Heart right ventricle (tissue), 16 donors: ENCODE measurements at places on chromosomes 2 and 18. TPM values are rescaled to one million over a fixed set of nuclear protein-coding genes. Genes with fewer than 3 reads are reported as not detected.

GRCh38 chr2:85774126-85774978, 20.6 kb downstream of the ATOH8 start:
- no peak overlapping the region for H3K4me3 ChIP-seq
- no peaks in the 10 kb centered on the region for H3K27me3 ChIP-seq

DNA sequence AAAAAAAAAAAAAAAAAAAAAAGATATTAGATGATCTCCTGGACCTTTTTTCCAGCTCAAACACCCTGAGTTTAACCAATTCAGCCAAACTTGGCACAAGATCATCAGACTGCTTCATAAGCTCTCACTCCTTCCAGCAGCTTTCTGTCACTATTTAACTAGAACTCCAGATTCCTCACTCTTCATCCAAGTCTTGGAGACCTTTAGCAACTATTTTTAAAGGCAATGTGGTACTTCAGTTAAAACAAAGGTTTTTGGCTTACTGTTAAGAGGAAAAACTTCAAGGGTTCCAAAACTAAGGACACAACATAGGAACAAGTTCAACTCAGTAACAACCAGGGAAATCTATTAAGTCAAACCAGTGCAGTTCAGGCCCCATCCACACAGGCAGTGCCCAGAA, 23.2 kb downstream of the LAMA1 start:
- no peak for DNase-seq
- peaks cover 8% of the 10 kb centered on the region for H3K27me3 ChIP-seq
- no peak overlapping the region for H3K4me3 ChIP-seq
- no peak overlapping the region for H3K27ac ChIP-seq
- no peaks in the 10 kb centered on the region for H3K36me3 ChIP-seq

DNA sequence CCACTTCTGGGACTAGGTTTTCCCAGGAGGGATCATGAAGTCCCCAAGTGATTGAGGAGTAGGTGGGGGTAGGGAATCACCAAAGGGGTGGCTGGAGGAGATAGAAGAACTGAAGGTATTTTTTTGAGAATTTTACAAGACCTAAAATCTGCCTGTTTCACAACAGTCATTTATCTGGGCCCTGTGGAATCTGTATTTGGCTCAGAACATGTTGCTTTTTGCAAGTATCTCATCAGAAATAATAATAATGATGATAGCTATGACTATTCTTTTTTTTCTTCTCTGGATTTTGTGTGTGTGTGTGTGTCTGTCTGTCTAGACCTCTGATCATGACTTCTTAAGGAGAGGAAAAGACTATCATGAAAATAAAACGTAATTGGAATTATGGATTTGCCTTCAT, 13.9 kb downstream of the STON1 start:
- no peak overlapping the region for H3K4me3 ChIP-seq
- no peaks in the 10 kb centered on the region for H3K36me3 ChIP-seq
- H3K27ac ChIP-seq: no peak overlapping the region
- no peak for DNase-seq

GRCh38 chr18:28766027-28766426, 589.1 kb upstream of the CDH2 start:
- no peak overlapping the region for H3K27ac ChIP-seq
- H3K36me3 ChIP-seq: no peaks in the 10 kb centered on the region
- no peak for DNase-seq

DNA sequence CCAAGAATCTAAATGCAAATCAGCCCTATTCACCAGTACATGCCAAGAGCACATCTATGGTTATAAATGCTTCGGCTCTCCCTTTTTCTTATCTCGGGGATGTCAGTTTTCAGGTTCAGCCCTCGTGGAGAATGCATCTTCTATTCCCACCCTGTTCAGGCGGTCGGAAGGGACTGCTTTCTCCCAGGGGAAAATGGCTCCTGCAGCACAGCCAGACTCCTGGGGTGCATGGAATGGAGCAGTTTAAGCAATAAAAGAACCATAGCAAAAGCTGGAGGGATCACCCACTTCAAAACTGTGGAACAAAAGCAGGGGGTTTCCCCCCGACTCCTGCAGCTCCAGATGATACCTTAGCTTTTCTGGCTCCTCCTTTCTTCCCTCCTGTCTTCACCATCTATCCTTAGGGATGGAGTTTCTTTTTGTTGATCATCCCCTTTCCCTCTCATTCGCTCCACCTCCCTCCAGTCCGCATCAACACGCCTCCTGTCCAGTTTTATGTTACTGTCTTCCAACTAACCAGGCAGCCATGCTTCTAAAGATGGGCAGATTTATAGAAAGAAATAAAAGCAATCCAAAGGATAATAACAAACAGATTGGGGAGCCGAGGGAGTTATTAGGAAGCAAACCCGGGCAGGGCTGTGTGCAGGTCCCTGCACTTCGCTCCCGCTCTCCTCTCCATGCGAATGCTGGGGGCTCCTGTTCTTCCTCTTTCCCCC, 356.2 kb upstream of the SMIM21 start:
- H3K27me3 ChIP-seq: peaks cover 11% of the 10 kb centered on the region
- no peak overlapping the region for H3K27ac ChIP-seq
- H3K4me3 ChIP-seq: no peak overlapping the region
- H3K4me1 ChIP-seq: no peaks in the 10 kb centered on the region
- no peaks in the 10 kb centered on the region for H3K36me3 ChIP-seq

DNA sequence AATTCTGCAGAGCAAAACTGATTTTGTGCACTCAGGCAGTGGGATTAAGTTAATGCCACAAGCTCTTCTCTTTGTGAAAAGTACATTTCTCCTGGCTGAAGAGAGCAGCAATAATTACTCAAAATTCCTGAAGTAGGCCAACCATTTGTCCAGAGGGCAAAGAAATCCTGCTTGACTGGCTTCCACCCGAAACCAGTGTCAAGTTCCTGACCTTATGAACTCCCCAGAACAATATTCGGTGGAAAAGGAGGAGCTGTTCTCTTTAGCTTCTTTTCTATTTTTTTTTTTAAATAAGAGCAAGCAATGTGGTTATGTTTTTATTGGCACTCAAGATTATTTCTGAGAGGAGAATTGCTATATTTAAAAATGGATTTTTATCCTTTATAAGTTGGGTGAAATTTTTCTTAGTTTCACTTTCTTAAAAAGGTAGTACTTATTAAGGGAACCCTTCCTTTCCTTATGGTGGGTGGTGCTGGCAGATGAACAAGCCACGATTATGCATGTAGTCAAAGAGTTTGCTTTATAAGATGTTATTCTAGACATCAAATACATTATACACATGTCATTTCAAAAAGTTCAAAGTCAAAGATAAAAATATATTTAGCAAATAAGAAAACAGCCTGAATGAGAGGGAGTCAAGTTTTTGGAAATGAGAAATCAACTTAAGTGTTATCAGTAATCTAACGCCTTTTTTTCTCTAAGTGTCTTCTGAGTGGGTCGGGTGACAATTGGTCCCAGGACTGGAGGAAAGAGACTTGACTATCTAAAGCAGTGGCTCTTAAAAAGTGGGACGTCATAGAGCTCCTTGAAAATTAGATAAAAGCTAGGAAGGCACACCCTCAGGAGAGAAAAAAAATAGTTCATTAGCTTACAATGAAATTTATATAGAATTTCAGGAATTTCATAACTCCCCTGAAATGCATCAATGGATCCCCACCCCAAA, 194.5 kb downstream of the IKZF2 start:
- DNase-seq: no peak
- peaks cover 3% of the 10 kb centered on the region for H3K4me1 ChIP-seq
- H3K27ac ChIP-seq: no peak overlapping the region
- no peaks in the 10 kb centered on the region for H3K36me3 ChIP-seq

GRCh38 chr2:11810237-11810977, 64.0 kb downstream of the LPIN1 start:
- DNase-seq: no peak
- no peaks in the 10 kb centered on the region for H3K27me3 ChIP-seq
- no peak overlapping the region for H3K4me3 ChIP-seq
- H3K27ac ChIP-seq: no peak overlapping the region
- peaks cover 80% of the 10 kb centered on the region for H3K36me3 ChIP-seq
- H3K4me1 ChIP-seq: peaks cover 21% of the 10 kb centered on the region

DNA sequence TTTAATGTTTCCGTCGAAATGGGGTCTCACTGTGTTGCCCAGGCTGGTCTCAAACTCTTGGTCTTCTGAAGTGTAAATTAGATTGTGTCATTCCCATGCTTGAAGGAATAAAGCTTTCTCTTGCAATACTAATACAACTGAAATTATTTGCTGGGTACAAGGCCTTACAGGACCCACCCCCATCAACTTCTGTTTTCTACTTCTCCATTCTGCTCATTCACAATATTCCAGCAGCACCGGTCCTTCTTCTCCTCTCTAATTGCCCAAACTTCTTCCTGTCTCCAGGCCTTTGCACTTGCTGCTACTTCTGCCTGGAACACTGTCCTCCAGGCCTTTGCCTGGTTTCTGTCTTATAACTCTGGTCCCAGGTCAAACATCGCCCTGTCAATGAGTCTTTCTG, 73.8 kb downstream of the APOB start:
- H3K4me3 ChIP-seq: no peak overlapping the region
- H3K27ac ChIP-seq: no peak overlapping the region
- H3K36me3 ChIP-seq: no peaks in the 10 kb centered on the region
- no peaks in the 10 kb centered on the region for H3K4me1 ChIP-seq

DNA sequence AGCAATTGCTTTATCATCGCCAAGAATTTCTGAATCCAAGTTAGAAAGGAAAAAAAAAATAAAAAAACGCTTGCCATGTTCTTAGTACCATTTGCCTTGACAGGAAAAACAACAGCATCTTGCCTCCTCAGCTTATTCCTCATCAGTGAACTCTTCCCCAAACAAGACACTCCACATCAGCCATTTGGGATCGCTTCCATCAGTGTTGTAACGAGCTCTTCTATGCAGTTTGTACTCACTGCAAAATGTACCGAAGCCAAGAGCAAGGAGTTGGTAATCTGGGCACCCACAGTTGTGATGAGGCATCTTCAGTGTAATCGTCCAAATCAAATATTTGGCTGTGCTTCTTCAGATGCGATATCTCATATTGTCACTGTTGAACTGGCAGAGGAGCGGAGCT, 503.7 kb downstream of the TMEM182 start:
- no peaks in the 10 kb centered on the region for H3K36me3 ChIP-seq
- H3K4me3 ChIP-seq: no peak overlapping the region
- H3K27ac ChIP-seq: no peak overlapping the region
- no peak for DNase-seq

- no peaks in the 10 kb centered on the region for H3K27me3 ChIP-seq
- H3K36me3 ChIP-seq: no peaks in the 10 kb centered on the region
- H3K4me3 ChIP-seq: no peak overlapping the region
- H3K27ac ChIP-seq: no peak overlapping the region
- H3K4me1 ChIP-seq: no peaks in the 10 kb centered on the region
Measured at GRCh38 chr2:17847236-17847635, 31.0 kb downstream of the MSGN1 start.

The MYO7B gene
- total RNA-seq: 1.2 TPM

GRCh38 chr18:63162271-63163014, 157.1 kb downstream of the BCL2 start:
- H3K36me3 ChIP-seq: no peaks in the 10 kb centered on the region
- no peaks in the 10 kb centered on the region for H3K27me3 ChIP-seq
- no peak overlapping the region for H3K4me3 ChIP-seq
- peaks cover 32% of the 10 kb centered on the region for H3K4me1 ChIP-seq
- peak overlapping the region; percentile 72 for H3K27ac ChIP-seq

- H3K27me3 ChIP-seq: no peaks in the 10 kb centered on the region
- peaks cover 17% of the 10 kb centered on the region for H3K36me3 ChIP-seq
- DNase-seq: no peak
- peak overlapping the region; percentile 5 for H3K27ac ChIP-seq
- H3K4me3 ChIP-seq: no peak overlapping the region
Measured at GRCh38 chr2:46342566-46343315, 45.5 kb downstream of the EPAS1 start.

- H3K27ac ChIP-seq: no peak overlapping the region
- no peak for DNase-seq
- no peaks in the 10 kb centered on the region for H3K27me3 ChIP-seq
- H3K36me3 ChIP-seq: no peaks in the 10 kb centered on the region
Measured at GRCh38 chr2:18763338-18763737, 174.0 kb upstream of the NT5C1B start.

GRCh38 chr2:203586696-203587095, 51.6 kb upstream of the RAPH1 start:
- no peaks in the 10 kb centered on the region for H3K27me3 ChIP-seq
- H3K4me1 ChIP-seq: peaks cover 15% of the 10 kb centered on the region
- H3K36me3 ChIP-seq: no peaks in the 10 kb centered on the region

DNA sequence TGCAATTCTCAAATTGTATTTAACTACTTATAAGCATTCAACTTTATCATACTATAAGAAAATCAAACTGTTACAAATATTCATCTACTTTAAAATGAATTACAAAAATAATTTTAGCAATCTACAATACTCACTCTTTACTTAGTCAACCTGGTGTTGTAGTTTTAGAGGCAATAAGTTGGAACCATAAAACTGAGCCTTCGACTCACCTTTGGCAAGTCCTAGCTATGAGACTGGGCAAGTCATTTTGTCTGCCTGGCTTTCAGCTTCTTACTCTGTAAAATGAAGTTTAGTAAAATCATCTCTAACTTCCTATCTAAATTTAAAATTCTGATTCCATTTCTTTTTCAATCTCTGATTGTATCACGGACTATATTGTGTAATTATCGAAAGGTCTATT, 161.0 kb downstream of the LAMA3 start:
- no peak overlapping the region for H3K27ac ChIP-seq
- no peaks in the 10 kb centered on the region for H3K36me3 ChIP-seq
- no peak overlapping the region for H3K4me3 ChIP-seq
- peaks cover 5% of the 10 kb centered on the region for H3K4me1 ChIP-seq
- H3K27me3 ChIP-seq: no peaks in the 10 kb centered on the region

DNA sequence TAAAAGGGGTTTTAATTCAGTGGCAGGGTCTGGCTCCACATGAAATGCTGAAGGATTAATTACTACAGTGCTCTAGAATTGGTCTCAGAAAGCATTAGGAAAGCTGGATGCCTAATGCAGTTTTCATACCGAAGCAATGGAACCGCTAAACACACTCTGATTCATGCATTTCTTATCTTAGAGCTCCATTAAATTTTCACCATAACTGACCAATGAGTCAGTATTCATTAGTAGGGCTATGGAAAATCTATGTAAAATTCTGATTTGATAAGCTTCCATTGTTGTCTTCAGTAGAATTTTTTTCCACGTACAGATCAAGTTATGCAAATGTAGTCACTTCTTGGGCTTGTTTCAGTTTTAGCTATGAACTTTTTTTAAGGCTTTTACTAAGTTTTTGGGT, 359.9 kb downstream of the ARHGAP15 start:
- H3K36me3 ChIP-seq: no peaks in the 10 kb centered on the region
- no peak for DNase-seq
- H3K4me1 ChIP-seq: no peaks in the 10 kb centered on the region
- no peak overlapping the region for H3K27ac ChIP-seq
